ENCODE measurements at places on chromosomes 1 and 21. TPM values are rescaled to one million over a fixed set of nuclear protein-coding genes. Genes with fewer than 3 reads are reported as not detected.

The PTPRC gene
- total RNA-seq: under 0.01 TPM

The VSIG8 gene
- total RNA-seq: under 0.01 TPM

The NTMT2 gene
- not detected for total RNA-seq

The USH2A gene
- total RNA-seq: under 0.01 TPM

The ZBTB7B gene
- 19.3 TPM for total RNA-seq

The TOE1 gene
- 12.1 TPM for total RNA-seq

The FOXO6 gene
- total RNA-seq: under 0.01 TPM

The SYT11 gene
- total RNA-seq: 30.3 TPM

The FAM72C gene
- total RNA-seq: 0.83 TPM

The TSTD1 gene
- 0.77 TPM for total RNA-seq
